ENCODE measurements at places on chromosomes 3 and 15. TPM values are rescaled to one million over a fixed set of nuclear protein-coding genes. Genes with fewer than 3 reads are reported as not detected.

GRCh38 chr3:127222163-127222562 is 29.2 kb downstream of the PRR23E start:
- no peak for DNase-seq

- DNase-seq: no peak
These were observed 4.9 kb upstream of the GTF2A2 start for GRCh38 chr15:59662260-59662659.

- no peak for DNase-seq
These were observed 21.0 kb downstream of the ZDHHC3 start for GRCh38 chr3:44954962-44955361.

DNA sequence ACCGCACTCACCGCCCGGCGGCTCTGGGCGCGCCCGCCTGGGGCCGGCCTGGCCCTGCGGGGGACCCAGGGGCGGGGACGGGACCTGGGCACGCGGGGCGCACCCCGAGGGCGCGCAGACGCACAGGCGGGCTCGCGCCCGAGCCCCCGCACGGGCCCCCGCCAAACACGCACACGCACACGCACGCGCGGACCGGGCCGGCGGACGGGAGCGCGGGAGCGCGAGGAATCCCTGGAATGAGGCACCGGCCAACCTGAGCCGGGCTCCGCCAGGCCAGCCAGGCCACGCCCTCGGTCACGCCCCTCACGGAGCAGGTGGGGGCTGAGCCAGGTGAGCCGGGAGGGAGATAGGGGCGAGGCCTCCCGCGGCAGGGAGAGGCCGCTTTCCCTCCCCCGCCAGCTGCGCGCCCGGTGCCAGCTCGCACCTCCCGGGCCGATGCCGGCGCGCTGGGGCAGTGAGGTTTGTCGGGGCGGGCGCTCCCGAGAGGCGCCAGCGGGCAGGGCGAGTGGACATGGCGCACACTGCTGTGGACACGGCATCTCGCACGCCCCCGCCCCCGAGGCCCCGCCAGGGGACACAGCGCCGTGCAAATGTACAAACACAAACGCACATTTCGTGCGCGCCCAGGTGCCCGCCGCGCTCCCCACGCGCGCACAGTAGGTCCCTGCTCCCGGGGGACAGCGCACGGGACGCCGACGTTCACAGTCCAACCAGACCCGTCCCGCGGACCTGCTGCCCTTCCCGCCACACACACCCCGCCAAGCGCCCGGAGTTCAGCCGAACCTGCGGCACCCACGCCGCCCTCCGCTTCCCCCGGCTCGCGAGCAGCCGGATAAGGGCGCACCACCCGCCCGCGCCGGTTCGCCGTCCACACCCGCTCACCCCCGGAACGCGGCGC is 75.9 kb upstream of the VGLL4 start:
- peak; percentile 83 for DNase-seq

DNA sequence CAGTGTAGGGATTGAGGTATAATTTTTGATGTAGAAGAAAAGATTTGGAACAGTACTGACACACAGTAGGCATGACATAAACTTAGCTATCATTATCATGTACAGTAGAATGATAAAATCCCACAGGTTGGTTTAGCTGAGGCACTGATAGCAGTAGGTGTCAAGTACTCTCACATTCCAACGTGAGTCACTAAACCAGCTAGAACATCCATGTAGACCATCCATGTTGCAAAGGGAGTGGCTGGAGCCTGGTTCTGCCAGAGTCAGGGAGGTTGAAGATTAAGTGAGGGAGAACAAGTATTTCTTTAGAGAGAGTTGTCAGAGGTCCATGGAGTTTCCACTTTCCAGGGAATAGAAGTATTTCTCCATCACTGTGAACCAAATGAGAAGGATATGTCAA is 157.2 kb upstream of the TMEM108 start:
- no peak for DNase-seq

DNA sequence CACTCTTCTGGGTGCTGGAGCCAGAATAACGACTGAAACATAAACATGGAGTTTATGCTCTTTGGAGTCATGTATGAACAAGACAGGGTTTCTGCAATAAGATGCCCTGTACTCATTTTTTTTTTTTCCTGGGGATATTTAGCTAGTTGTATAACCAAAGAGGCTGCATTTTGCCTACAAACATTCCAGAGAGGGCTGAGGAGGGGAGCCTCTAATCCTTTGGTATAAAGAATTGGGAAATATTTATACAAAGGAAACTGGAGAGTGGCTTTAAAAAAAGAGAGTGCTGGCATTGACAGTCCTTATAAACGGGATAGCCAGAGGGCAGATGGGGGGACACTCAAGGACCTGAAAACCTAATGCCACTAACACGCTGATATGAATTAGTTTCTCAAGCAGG is 32.4 kb upstream of the GAP43 start:
- no peak for DNase-seq

DNA sequence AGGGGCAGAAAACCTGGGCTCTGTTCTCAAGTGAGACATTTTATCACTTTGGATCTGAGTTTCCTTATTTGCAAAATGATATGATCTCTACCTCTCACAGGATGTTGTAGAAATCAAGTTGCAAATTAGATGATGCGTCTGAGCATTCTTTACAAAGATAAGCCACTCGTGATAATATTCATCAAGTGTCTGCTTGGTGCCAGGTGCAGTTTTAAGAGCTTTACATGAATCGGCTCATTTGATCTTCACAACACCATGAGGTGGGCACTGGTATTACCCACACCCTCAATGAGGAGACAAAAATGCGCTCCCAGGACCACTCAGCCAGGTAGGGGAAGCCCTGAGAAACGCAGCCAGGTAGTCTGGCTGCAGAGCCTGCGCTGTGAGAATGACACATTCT is 59.1 kb upstream of the CA12 start:
- DNase-seq: no peak

DNA sequence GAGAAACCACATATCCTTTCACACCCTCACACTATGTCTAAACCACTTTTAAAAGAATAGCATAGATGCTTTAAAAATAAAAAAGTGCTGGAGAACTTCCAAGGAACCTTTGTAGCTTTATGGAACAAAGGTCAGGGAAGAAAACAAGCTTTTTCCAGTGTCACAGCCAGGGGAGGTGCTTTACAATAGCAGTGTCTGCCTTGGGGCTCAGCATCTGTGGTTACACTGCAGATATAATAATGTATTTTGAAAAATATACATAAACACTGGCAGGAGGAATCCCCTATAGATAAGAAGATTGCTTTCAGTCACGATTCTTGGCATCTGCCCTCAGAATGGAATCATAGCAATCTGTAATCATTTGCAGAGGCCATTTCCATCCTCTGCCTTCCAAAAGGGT is 362.4 kb upstream of the LRRC3B start:
- no peak for DNase-seq

DNA sequence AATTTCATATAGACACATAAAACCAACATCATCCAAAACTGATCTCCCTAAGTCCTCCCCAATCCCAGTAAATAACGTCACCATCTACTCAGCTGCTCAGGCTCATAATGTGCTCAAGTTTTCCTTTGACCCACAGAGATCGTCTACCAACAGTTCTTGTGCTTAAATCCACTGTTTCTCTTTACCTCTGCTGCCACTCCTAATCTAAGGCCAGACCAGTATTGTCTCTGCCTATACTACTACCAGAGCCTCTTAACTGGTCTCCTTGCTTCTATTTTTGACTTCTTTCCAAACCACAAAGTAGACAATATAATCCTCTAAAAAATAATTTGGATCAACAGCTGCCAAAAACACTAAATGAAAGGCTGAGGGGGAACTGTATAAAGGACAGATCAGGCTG is 65.3 kb downstream of the CLASP2 start:
- DNase-seq: no peak

- no peak for DNase-seq
These were observed 39.3 kb downstream of the DNAJC13 start for GRCh38 chr3:132456571-132456970.

DNA sequence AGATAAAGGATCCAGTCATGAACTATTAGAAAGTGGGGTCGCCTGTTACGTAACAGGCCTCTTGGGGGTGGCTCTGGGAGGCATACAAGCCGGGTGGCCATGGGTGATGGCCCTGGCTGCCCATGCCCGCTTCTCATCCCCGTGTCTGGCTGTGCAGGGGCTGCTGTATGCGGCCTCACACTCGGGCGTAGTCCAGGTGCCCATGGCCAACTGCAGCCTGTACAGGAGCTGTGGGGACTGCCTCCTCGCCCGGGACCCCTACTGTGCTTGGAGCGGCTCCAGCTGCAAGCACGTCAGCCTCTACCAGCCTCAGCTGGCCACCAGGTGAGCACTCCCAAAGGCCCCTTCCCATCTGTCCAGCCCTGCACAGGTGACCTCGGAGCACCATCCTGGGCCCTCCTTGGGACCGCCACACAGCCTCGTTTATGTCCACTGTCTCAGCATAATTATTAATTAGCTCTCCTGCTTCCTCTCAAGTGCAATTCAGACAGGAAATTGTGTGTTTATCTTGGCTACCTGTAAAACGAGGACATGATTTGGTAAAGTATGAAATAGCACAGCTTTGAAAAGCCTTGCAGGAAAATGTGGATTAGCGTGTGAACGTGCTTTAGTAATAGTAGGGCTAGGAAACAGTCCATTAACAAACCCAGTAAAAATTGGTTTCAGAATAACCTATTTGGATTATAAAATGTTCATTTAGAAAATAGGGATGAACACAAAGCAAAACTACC is 8.1 kb downstream of the CIB1 start:
- DNase-seq: no peak

GRCh38 chr15:55195996-55196395 is 745 bp downstream of the RSL24D1 start:
- peak; percentile 0 for DNase-seq

- no peak for DNase-seq
These were observed 78.4 kb upstream of the RORA start for GRCh38 chr15:61307474-61307873.

GRCh38 chr15:56367156-56367555 is 1.9 kb downstream of the TEX9 start:
- DNase-seq: no peak

- DNase-seq: no peak
These were observed 21.8 kb downstream of the ATRIP start for GRCh38 chr3:48468329-48468731.

GRCh38 chr3:158167737-158168557 is 58.1 kb downstream of the RSRC1 start:
- no peak for DNase-seq

DNA sequence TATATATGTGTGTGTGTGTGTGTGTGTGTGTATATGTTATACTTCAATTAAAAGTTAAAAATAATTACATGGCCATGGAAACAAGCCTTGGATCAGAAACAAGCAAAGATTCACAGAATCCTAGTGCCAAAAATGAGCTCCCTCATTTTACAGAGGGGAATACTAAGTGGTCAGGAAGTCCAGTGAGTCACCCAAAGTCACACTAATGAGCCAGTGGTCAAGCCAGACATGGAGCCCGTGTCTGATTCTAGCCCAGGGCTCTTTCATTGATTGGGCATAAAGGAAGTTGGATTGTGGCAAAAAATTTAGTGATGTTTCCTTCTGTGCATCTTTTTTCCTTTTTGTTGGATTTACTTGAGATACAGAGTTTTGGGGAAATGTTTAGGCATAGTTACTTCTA is 152.5 kb upstream of the NPHP3 start:
- no peak for DNase-seq

GRCh38 chr15:60128000-60128376 is 123.9 kb downstream of the FOXB1 start:
- DNase-seq: no peak

- peak; percentile 59 for DNase-seq
These were observed 36.2 kb upstream of the COL6A6 start for GRCh38 chr3:130480736-130481135.

GRCh38 chr3:10706156-10706739 is 109.8 kb upstream of the SLC6A11 start:
- no peak for DNase-seq

GRCh38 chr15:48360841-48361240 is 29.6 kb downstream of the DUT start:
- no peak for DNase-seq

GRCh38 chr15:58934521-58934920 is 1.0 kb upstream of the SLTM start:
- no peak for DNase-seq

GRCh38 chr3:144362126-144362525 is 390.5 kb downstream of the DIPK2A start:
- no peak for DNase-seq

- no peak for DNase-seq
These were observed 4.2 kb downstream of the IL17RD start for GRCh38 chr3:57160765-57161538.

GRCh38 chr15:66982250-66982649 is 83.2 kb upstream of the SMAD3 start:
- no peak for DNase-seq

DNA sequence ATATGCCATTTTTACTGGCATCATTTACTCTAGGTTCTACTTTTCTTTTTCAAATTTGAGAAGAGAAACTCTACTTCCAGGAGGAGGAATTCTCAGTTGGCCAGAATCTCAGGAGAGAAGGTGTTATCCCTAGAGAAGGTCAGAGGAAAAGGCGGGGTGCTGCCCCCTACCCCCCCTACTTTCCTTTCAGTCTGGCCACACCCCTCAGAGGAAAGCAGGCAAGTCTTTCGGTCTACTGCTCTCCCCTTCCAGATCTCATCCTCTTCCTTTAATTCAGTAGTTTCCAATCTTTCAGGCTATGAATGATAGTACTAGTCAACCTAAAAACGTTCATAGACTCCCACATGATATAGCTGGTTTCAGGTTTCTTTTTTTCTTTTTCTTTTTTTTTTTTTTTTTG is 366.5 kb upstream of the TBL1XR1 start:
- DNase-seq: no peak

Gene ZNF860
- polyA plus RNA-seq: 2.1 TPM

Gene CTXN2
- polyA plus RNA-seq: not detected

Gene ACAP2
- 26.7 TPM for polyA plus RNA-seq

Gene GPR149
- not detected for polyA plus RNA-seq

Gene TNNC1
- polyA plus RNA-seq: 6.8 TPM

Data from renal pelvis (tissue), 12 donors.